ENCODE measurements at places on chromosomes 13 and 19.

GRCh38 chr13:111906816-111907215 lies 160.1 kb upstream of the SOX1 start:
- DNase-seq, result no peak

- DNase-seq, result no peak
These were observed 46.3 kb upstream of the MTIF3 start for GRCh38 chr13:27496536-27497273.

- DNase-seq, result no peak
These were observed 77.4 kb downstream of the CYSLTR2 start for GRCh38 chr13:48731001-48731658.

DNA sequence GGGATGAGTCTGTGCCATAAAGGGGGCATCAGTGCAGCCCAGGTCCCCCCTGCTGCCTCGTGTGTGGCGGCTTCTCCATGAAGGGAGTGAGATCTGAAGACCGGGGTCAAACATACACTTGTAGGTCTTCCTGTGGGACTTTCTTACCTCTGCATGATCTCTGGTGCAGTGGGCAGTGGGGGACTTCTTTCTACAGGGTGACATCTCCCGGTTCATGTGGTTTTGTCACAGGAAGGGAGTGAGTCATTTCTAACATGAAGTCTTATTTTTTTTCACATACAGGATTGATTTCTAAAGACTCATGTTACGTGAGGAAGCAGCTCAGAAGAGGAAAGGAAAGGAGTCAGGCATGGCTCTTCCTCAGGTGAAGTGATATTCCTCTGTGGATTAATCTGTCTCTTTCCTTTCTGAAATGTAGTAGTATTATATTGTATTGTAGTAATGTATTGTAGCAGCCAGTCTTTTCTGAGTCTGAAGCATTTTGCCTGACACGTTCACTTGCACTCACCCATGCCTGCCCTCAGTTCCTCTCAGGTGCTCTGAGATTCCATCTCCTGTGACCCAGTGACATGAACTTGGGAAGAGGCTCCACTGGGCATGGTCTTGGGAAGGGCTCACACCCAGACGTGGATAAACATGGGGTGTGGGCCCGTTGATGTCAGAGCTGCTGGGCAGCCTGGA lies 15.7 kb downstream of the ZNF808 start:
- no peak for DNase-seq

DNA sequence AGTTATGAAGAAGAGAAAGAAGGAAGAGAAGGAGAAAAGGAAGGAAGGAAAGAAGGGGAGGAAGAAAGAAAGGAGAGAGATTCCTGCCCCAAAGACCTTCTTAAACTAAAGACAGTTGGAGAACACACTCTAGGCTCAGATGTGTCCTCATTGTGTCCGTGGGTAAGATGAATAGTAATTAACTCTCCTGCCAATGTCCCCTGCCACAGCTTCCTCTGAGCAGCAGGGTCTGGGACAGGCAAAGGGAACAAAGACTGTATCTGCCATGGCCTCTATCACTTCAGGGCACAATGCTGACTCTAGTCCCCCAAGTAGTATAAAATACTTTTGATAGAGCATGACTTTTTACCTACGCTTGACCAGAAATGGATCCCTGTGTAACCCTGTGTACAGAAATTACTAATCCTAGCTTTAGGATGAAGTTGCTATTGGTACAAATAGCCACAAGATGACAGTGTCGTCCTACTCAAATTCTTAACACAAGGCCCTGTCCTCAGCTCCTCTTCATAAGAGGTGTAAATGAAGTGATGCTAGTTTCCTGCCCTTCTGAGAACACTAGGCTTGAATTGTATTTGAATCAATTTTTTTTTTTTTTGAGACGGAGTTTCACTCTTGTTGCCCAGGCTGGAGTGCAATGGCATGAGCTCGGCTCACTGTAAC lies 186.2 kb upstream of the GPR12 start:
- DNase-seq, result no peak
